Stimulated activated CD8-positive, alpha-beta memory T cell treated with anti-CD3 and anti-CD28 coated beads, Interleukin-4, amount 100 ng/mL, for 48 hours (primary cell): ENCODE measurements at places on chromosomes 1 and 21.

GRCh38 chr1:85245456-85245855 lies 14.0 kb downstream of the C1orf52 start:
- no peak for DNase-seq

GRCh38 chr1:202264300-202264699 lies 70.7 kb downstream of the LGR6 start:
- DNase-seq = no peak

DNA sequence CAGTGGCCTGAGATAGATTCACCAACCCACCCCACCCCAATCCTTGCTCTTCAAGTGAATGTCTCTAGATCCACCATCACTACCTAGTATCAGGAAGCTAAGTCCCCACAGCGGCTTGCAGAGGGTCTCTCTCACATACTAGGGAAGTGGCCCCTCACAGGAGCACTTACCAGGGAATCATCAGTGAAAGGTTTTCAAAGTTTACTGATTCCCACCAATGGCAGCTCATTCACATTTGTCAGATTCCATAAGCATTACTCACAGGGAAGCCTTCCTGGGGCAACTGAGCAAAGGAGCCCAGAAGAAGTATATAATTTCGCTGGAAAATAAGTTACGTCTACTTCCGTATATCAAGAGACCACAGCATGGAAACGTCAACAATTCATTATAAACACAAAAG lies 120.8 kb downstream of the GREM2 start:
- DNase-seq = no peak

DNA sequence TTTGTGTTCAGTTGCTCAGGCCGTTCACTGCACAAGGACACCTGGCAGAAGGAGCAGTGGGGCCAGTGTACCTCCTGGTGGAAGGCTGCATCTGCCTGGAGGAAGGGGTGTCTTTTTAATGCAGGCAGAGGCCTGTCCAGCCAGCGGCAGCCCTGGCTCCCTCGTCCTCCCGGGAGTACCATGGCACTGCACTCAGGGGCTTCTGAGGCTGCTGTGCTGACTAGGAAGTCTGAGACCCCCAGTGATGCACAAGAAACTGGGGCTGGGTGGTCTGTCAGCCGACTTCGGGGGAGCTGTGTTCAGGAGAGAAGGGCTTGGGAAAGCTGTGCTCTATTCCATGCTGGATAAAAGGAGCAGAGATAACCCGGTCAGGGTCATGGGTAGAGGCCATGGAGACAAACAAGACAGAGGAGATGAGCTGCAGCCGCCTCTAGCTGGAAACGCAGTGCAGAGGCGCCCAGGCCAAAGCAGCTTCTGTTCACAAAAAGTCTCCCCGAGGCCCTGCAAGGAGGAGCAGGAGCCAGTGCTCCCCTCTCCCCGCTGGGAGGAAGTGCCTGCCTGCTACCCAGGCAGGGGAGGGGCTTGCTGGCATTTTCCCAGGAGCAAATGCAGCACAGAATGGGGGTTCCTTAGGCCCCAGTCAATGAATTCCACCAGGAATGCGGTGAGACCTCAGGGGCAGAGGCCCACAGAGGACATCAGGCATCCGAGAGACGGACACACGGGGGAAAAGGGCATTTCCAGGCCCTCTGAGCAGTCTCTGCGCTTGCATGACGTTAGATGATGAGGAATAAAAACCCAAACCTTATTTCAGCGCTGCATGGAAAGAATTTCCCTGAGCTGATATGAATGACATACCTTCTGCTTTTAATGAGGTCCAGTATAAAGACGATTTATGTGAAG lies 17.2 kb upstream of the C2CD2 start:
- DNase-seq = no peak

- DNase-seq = no peak
These were observed 4.4 kb upstream of the OR10K1 start for GRCh38 chr1:158457246-158457645.

DNA sequence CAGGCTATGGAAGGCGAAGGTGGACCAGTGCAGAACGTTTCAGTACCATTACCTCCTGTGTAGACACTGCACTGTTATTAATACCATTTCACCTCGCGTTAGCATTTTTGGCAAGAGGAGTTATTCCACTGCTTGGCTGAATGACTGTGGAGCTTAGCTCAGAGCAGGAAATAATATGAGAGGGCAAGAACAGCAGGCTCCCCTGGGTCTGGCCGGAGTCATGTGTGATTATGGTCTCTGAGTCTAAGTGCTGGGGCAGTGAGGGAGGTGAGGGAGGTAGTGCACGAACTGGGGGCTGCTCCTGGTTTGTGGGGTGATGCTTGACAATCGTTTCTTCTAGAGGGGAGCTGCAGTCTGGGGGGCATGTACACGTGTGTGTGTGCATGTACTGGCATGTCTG lies 82.9 kb downstream of the MDM4 start:
- no peak for DNase-seq

GRCh38 chr1:110225756-110226404 lies 15.8 kb downstream of the KCNC4 start:
- DNase-seq = no peak
